ENCODE measurements at places on chromosomes 3 and 15. TPM values are rescaled to one million over a fixed set of nuclear protein-coding genes. Genes with fewer than 3 reads are reported as not detected.
A peak's percentile ranks its signal among the peaks of the same experiment; 100 is the strongest.

ISL2 gene
- not detected for total RNA-seq

A4GNT gene
- total RNA-seq = not detected

GPR160 gene
- total RNA-seq = 2.8 TPM

RARRES1 gene
- total RNA-seq = 222 TPM

SLC7A14 gene
- total RNA-seq = not detected

GRIP2 gene
- total RNA-seq = 3.1 TPM

LYZL4 gene
- total RNA-seq = not detected

LSAMP gene
- total RNA-seq = 7.8 TPM

- DNase-seq = no peak
Measured at GRCh38 chr15:48298914-48299313, 32.3 kb upstream of the DUT start.

GRCh38 chr3:55484191-55484689 lies 2.9 kb downstream of the WNT5A start:
- no peak for DNase-seq

GRCh38 chr3:100743535-100743934 lies 34.2 kb downstream of the TFG start:
- DNase-seq = no peak

DNA sequence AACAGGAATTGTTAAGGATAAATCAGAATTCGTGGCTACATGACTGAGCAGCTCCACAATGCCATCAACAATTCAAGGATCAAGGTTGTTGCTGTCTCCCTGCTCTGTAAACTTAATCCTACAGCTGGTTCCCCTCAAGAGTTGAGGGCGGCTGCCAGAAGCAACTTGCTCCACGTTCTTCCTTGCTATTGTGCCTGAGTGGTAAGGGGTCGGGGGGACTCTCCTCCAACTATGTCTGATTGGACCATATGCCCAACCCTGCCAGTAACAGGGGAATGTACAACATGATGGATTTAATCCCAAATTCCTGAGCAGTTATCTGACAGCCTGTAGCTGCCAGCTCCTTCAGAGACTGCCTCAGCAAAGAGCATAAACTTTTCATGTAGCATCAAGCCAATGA lies 37.9 kb upstream of the MECOM start:
- DNase-seq = no peak

- DNase-seq = no peak
Measured at GRCh38 chr3:9109568-9109914, 139.9 kb downstream of the SRGAP3 start.

DNA sequence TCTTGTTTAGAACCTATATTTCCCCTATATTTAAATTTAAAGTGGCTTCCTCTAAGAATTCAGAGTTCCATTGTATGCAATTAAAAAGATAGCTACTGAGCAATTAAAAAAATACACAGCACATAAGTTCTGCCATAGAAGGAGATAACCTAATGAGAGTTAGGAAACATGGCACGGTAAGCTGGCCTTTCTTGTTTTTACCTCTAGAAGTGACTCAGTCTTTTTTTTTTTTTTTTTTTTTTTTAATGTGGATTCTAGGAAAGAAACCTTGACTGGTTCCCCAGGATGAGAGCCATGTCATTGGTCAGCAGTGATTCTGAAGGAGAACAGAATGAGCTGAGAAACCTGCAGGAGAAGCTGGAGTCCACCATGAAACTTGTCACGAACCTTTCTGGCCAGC lies 142.7 kb upstream of the BHLHE40 start:
- DNase-seq = no peak

DNA sequence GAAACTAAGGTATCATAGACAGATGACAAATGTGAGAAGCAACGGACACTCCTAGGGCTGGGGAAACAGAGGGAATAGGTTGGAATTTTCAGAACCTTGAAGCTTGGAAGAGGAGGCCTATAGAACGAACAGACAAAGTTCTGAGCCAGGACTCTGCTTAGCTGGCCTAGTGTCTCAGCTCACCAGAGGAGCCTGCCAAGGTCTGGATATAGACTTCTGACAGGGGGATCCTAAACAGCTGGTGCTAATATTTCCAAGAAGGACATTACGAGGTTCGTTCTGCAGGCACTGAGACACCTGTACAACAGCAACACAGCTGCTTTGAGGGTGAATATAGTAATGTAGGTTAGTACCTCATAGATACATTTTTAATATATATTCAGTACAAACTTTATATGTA lies 266.3 kb downstream of the CHL1 start:
- no peak for DNase-seq

DNA sequence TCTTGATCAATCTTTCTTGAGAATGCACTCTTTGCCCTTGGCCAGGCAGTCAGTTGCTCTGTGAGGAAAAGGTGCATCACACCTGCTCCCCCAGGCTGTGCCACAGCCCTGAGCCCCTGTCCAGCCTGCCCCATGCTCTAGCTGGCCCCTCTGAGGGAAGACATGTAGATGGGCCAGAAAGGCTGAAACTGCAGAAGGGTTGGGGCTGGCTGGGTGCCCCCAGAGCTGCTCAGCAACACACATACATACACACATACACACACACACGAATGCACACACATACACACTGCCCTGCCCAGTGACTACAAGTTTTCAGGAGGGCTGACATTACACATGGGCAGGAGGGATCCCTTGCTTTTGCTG lies 16.4 kb downstream of the TBC1D21 start:
- DNase-seq = no peak

- no peak for DNase-seq
Measured at GRCh38 chr3:16618721-16619120, 13.5 kb upstream of the DAZL start.

- DNase-seq = no peak
Measured at GRCh38 chr3:149572796-149573414, 84.9 kb downstream of the WWTR1 start.

- DNase-seq = no peak
Measured at GRCh38 chr15:55289011-55289745, 435 bp downstream of the RAB27A start.

DNA sequence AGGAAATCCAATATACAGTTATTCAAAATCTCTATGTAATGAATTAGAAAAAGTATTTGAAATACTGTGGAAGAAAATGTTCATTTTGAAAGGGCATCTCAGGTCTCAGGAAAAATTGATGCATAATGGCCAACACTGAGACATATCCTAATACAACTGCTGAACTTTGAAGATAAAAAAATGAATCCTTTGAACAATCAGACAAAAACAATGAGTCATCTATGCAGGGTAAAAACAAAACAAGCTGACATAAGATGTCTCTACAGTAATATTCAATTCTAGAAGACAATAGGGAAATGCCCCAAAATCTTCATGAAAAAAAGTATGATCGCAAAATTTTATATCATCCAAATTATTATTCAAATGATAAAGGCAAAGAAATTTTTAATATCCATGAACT lies 34.0 kb upstream of the ZNF280D start:
- DNase-seq = no peak

GRCh38 chr3:58608648-58609047 lies 31.5 kb upstream of the FAM107A start:
- DNase-seq = no peak

DNA sequence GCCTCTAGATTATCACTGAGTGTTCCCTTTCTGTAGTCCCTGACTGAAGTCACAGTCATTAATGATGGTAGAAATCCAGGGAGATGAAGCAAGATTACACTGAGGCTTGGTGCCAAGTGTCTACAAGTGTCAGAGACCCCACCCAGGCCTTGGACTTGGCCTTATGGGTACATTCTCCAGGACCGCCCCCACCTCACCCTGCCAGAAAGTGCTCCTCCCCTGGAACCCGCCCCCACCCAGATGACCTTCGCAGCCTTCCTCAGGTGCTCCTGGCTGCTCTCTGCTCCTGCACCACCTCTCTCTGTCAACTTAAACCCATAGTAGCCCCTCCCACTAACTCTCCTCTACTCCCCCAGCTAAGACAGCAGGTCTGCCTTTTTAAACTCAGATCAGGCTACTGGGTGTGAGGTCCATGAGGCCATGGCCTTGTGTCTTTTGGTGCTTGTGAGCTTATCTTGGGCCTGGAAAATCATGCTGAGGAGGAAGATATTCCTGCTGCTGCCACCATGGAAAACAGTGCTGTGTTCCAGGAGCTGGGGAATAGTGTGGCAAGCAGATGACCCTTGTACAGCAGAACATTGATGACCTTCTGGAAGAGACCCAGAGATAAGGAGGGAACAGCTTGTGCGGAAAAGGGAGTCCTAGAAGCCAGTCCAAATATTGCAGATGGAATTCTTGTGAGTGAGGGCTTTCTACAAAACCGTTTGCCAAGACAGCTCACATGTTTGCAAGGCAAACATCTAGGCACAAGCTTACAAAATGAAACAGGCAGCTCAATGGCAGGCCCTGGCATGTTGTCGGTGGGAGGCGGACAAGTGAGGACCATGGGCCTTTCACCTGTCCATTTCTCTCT lies 40.3 kb upstream of the NDUFB4 start:
- DNase-seq = peak; percentile 77

DNA sequence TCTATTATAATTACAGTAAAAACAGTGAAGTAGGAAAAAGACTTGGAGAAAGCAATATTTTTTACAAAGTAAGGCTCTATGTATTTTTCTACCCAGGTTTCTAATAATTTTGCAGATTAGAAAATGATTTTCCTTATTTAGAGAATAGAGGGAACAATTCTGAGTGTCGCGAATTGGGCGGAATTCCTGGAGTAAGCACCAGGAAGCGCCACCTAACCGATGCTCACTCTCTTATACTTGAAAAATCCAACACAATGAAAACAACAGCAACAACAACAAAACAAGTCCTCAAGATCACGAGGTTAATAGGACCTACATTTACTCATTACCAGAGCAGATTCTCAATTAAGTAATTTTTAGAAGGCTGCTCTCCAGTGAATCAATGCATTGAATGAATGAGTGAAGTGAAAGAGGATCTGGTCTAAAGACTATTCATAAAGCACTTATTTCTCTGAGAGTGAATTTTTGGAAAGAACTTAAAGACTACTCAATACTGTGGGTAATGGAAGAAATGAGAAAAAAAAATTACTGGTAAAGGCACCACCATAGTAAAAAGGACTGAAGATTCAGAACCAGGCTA lies 158.0 kb downstream of the MEIS2 start:
- DNase-seq = no peak

DNA sequence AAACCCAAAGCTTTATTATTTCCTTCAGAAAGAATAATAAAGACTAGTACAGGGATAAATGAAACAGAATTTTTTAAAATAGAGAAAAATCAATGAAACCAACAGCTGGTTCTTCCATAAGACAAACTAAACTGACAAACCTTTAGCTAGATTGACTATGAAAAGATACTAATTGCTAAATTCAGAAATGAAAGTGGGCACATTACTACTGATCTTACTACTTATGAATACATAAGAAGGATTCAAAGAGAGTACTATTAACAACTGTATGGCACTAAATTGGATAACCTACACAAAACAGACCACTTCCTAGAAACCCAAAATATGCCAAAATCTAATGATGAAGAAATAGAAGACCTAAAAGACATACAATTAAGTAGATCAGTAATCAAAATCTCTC lies 278.2 kb downstream of the ISL2 start:
- DNase-seq = no peak

DNA sequence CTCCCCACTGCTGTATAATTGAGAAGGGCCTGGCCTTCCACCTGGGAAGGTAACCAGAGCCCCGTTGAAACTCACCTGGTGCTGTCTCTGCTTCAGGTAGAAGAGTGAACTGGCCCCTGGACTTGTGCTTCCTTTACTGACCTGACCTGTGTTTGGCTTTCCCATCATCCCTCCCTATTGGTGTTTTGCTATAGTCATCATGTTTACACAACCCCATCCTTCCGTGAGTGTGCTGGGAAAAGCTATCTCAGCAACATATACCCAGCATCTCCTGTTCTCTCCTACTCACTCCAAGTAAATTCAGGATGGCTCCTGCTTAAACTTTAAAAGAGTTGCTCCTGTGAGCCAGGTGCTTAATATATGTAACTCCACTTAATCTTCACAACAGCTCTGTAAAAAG lies 77.2 kb upstream of the TSC22D2 start:
- DNase-seq = no peak

GRCh38 chr3:61985020-61985419 lies 388.3 kb downstream of the FEZF2 start:
- DNase-seq = no peak

DNA sequence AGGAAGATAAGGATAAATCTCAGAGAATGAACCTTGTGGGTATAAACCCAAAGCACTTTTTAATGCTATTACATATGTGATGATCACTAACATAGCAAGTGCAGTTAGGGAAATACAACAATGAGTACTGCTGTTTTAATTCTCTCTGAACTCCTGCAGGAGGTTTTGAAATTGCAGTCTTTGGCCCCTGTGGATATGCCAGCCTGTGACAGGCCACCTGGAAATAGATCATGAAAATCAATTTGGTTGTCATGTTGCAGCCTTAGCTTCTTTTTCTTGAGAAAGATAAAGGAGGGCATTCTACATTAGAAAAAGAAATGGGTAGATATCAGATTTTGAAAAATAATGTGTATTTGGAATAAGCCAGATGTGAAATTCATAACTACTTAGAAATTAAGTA lies 103.6 kb downstream of the RSRC1 start:
- DNase-seq = no peak

DNA sequence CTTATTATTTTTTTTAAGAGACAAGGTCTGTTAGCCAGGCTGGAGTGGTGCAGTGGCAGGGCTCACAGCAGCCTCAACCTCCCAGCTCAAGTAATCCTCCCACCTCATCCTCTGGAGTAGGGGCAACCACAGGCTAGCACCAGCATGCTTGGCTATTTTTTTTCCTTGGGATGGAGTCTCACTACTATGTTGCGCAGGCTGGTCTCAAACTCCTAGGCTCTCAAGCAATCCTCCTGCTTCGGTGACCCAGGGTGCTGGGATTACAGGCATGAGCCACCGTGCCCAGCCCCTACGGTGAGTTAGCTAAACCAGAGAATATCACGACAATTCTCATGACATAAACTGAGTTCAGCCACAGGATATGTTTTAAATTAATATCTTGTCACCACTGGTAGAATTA lies 2.0 kb downstream of the DCUN1D1 start:
- no peak for DNase-seq

DNA sequence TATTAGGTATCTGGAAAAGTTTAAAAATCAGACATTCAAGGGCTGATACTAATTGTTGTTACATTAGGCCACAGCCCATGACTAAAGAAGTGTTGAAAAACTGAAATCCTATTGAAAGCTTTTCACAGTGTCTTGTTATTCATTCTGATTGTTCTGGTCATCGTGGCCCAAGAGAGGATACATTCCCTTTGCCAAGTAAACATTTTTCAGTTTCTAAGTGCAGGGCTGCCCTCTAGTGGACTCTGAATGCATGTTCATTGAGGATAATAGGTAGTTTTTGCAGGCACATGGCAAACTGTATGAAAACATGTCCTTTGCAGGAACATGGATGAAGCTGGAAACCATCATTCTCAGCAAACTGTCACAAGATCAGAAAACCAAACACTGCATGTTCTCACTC lies 181.1 kb downstream of the MYRIP start:
- DNase-seq = no peak

GRCh38 chr3:161549261-161549660 lies 52.7 kb downstream of the OTOL1 start:
- no peak for DNase-seq

- DNase-seq = no peak
Measured at GRCh38 chr3:150278843-150279381, 129.2 kb upstream of the TSC22D2 start.

Measured in aorta (tissue), 5 donors.